ENCODE measurements at places on chromosomes 13 and 19. TPM values are rescaled to one million over a fixed set of nuclear protein-coding genes. Genes with fewer than 3 reads are reported as not detected.

GRCh38 chr19:39411081-39411831, 1.2 kb upstream of the PLEKHG2 start:
- DNase-seq, result peak; percentile 81

- DNase-seq, result no peak
Measured at GRCh38 chr13:50116430-50116973, 101.3 kb downstream of the KCNRG start.

GRCh38 chr19:20660473-20661140, 764 bp downstream of the ZNF626 start:
- no peak for DNase-seq

- DNase-seq, result no peak
Measured at GRCh38 chr19:38022791-38023670, 116.0 kb downstream of the SIPA1L3 start.

KLK6 gene
- not detected for total RNA-seq

NOTCH3 gene
- total RNA-seq, result 3.8 TPM

Data from mucosa of descending colon (tissue), 3 donors.